ENCODE measurements at places on chromosomes 6 and 20. TPM values are rescaled to one million over a fixed set of nuclear protein-coding genes. Genes with fewer than 3 reads are reported as not detected.

Gene LY6G6C
- 1.3 TPM for total RNA-seq

Gene SAMD3
- total RNA-seq = 0.69 TPM

GRCh38 chr6:1479095-1479494 is 89.7 kb downstream of the FOXF2 start:
- DNase-seq = no peak

- no peak for DNase-seq
Measured at GRCh38 chr20:39429726-39430125, 467.6 kb downstream of the DHX35 start.

GRCh38 chr6:1615151-1615852 is 5.6 kb downstream of the FOXC1 start:
- no peak for DNase-seq

GRCh38 chr20:14612391-14612790 is 275.0 kb upstream of the FLRT3 start:
- no peak for DNase-seq

GRCh38 chr20:48024539-48024938 is 239.3 kb upstream of the SULF2 start:
- no peak for DNase-seq

GRCh38 chr20:60512443-60512842 is 554.2 kb downstream of the CDH26 start:
- DNase-seq = no peak

Data from progenitor cell of endocrine pancreas (in vitro differentiated cells).